ENCODE measurements at places on chromosomes 7 and 10.

- no peak for DNase-seq
Measured at GRCh38 chr10:49008091-49008490, 68.5 kb upstream of the LRRC18 start.

DNA sequence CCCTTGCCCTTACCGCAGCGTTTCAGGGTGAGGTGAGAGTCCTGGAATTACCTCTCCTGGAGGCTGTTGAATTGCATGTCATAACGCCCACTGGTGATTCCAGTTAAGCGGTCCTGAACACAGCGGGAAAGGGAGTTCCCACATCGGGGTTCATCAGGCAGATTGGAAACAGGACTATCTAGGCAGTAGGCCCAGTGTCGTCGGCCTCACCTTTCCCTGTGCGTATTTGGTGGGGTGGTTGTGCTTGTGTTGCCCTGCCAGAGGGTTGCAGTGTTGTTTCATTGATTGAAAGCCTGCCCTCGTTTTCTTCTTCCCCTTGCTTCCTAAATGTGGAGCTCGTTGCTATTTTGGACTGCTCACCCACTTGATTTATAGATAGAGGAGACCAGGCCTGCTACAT, 10.6 kb upstream of the SUN1 start:
- DNase-seq: peak; percentile 25

GRCh38 chr7:103714376-103714927, 268.4 kb upstream of the SLC26A5 start:
- no peak for DNase-seq

GRCh38 chr10:113425541-113425951, 127.3 kb upstream of the HABP2 start:
- no peak for DNase-seq

DNA sequence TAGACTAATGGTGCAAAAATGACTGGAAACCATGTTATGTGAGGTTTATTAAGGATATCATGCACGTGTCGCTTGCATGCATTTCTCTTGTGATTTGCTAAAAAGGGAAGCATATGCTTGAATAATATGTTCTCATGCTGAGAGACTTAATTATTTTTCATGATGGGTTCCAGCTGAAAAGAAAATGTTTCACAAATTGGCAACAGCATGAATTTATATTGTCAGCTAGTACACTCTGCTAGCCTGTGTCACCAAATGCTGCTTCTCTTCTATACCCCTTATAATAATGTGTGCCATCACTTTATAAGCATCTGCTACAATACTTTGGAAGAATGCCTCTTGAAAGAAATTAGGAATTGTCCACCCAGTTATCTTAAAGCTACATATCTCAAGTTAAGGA, 63.0 kb downstream of the GNAI1 start:
- no peak for DNase-seq

DNA sequence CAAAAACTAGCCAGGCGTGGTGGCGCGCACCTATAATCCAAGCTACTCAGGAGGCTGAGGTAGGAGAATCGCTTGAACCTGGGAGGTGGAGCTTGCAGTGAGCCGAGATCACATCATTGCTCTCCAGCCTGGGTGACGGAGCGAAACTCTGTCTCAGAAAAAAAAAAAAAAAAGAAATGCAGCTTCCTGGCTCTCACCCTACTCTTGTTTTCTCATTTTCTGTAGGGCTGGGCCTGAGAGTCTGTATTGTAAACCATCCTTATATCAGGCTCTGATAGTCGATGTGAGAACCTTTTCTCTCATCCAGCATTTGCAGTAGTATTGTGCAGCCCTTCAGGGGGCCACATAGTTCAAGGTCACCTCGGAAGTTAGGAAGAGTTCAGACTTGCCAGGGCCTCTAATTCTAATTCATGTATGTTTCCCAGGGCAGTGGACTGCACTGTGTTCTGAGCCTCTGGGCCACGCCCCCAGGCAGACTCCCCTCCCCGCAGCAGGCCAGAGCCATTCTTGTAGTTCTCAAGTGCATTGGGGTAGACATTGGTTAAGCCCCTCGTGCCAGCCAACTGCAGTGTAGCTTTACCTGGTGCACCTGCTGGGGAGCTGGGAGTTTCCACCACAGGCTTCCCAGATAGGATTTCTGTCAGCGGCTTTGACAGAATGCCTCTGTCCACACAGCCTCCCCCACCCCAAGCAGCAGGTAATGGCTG, 38.3 kb upstream of the PDCD4 start:
- no peak for DNase-seq

GRCh38 chr7:128887169-128888038, 23.1 kb downstream of the KCP start:
- no peak for DNase-seq
